Dermis blood vessel endothelial cell (primary cell): ENCODE measurements at places on chromosomes 7 and 10.

DNA sequence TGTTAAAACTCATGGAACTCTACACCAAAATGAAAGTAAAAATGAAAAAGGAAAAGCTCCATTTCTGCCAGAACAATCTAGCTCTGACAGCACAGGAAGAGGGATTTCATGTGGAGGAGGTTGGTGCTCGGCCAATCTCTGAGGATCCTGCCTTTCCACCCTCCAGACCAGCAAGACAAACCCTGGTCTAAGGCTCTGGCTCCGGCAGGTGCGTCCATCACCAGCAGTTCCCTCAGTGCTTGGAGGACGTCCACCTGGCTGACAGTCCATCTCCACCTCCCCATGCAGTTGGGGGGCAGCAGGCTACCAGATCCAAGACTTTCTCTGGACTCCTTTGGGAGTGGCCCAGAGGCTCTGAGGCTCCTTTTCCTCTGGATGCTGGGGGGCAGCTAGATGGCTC, 25.0 kb upstream of the LOXL4 start:
- DNase-seq, result no peak

- DNase-seq, result no peak
Observed at GRCh38 chr7:5670183-5670935, 111.1 kb downstream of the RNF216 start.

GRCh38 chr10:51763746-51764145, 64.4 kb upstream of the CSTF2T start:
- no peak for DNase-seq

- DNase-seq, result no peak
Observed at GRCh38 chr10:124886195-124886594, 55.7 kb upstream of the ZRANB1 start.

DNA sequence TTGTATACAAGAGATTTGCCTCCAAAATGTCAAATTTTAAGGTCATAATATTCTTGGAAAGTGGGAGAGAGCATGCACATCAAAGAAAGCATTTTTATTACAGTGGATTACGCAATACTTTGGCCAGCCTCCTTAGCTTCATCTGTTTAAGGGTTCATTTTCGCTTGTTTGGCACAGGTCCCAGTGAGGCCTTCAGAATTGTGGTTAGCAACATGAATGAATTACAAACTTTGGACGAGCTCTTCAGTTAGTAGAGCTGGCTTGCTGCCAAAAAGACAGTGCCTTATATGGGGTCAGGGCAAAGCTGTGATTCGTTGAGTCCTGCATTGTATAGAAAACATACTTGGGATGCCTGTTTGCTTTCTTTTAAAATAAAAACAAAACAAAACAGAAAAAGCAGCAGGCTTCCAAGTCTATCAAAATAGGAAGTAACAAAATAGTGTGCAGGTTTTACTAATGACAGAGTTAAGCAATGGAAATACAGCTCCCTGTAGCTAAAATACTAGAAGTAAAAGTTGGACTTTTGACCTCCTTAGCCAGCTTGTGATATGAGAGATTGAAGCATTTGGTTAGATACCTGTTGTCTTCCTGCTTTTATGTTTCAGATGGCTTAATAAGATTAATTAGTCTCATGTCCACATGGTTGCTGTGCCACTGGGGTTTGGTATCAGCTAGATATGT, 190.8 kb downstream of the MLLT10 start:
- peak; percentile 99 for DNase-seq

GRCh38 chr7:80563561-80564327, 51.9 kb upstream of the GNAT3 start:
- DNase-seq, result no peak

DNA sequence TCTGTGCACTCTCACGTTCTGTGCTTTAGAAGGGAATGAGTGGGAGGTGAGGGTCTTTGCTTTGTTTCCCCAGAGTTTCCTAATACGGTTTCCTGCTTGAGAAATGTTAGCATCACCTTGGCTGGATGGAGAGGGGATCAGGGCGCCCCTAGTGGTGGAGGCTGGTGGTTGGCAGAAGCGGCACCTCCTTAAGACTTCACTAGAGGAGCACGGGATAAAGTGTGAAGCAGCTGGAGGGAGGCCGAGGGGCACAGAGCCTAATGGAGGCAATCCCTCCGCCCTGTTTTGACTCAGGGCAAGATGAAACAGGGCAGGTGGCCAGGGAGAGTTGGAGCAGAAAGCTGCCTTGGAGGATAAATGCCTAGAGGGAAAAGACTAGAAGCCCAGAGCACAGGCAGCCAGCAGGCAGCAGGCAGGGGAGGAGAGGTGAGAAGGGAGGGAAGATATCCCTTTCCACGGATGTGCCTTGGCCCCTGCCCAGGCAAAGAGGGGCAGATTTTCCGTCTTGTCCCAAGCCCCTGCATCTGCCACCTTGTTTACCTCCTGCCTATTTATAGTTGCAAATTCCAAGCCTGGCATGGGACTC, 56.0 kb upstream of the BTRC start:
- DNase-seq, result peak; percentile 73

- peak; percentile 47 for DNase-seq
Observed at GRCh38 chr10:114448897-114449296, 44.6 kb upstream of the AFAP1L2 start.

GRCh38 chr10:111204838-111205237, 128.0 kb downstream of the ADRA2A start:
- DNase-seq, result no peak
